ENCODE measurements at places on chromosomes 3 and 15.

DNA sequence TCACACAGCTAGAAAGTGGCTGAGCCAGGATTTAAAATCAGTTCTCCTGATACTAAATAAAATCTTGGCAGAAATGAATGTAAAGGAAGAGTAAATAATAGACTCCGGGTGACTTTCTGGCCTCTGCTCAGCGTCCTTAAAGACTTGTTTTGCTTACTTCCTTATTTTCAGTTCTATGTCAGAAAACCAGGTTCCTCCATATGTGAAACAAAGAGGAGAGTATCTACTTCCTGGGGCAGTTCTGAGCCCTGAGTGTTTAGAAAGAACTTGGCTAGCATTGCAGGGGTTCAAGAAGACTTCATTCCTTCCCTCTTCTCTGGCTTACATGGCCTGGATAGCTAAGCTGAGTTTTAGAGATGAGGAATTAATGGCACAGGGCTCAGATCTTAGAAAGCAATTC, 222.8 kb upstream of the TLE3 start:
- DNase-seq, result no peak

DNA sequence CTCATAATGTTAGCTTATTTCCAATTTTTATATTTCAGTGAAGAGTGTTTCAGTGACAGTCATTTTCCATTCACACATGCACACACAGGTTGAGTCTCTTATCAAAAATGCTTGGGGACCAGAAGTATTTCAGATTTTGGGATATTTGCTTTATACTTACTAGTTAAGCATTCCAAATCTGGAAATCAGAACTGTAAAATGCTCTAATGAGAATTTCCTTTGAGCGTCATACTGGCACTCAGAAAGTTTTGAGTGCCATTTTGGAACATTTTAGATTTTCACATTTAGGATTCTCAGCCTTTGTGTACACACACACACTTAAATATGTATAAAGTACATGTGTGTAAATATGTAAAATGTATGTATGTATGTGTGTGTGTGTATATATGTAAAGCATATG, 71.0 kb downstream of the CHD2 start:
- DNase-seq, result no peak

DNA sequence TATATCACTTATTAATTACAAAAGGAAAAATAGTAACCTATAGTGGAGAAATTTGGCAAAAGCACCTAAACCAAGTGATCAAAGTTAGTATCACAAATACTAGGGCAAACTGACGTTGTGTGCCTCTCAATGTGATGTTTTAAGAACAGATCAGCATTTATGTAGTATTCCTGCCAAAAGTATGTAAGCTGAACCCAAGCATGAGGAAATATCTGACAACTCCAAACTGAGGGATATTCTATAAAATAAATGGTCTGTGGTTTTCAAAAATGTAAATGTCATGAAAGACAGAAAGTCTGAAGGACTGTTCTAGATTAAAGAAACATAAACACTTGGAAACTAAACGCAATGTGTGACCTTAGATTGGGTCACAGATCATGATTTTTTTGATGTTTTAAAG, 34.3 kb upstream of the PIK3CA start:
- no peak for DNase-seq

- DNase-seq, result no peak
These were observed 166.2 kb downstream of the ADAMTS17 start for GRCh38 chr15:100175406-100176114.

GRCh38 chr3:8759038-8759707, 10.2 kb downstream of the OXTR start:
- DNase-seq, result no peak

DNA sequence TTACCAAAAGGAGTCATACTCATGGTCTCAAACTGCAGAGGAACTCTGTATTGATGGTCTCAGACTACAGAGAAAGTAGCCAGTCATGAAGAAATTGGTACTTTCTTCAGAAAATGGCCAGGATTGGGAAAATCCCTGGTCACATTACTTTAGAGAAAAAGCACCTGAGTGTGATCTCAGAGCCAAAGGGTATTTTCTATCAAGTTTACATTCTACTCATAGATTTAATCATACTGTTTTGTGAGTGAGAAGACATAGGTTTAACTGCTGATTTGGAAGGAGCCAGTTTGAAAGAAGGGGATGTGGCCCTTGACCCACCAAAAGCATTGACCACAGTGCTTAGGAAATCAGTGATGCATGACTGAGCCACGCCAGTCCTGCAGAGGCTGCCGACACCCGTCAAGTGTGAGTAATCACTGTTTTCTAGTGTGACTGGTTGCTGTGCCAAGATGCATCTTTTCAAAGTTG, 203.6 kb downstream of the AKAP13 start:
- no peak for DNase-seq

DNA sequence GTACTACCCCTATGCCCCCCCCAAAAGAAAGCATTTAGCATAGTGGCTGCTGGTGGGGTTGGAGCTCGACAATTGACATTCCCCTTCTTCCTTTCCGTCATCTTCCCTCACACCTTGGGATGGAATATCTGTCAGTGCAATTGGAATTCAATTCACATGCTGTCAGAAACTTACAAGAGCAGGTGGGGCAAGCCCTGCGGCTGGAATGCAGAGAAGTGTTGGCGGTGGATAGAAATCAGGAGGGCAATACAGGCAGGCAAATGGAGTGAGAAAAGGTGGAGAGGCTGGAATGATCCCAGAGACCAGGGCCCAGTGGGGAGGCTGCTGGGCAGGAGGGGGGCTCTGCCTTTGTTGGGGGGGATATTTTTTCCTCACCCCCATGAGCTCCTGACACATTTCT, 44.1 kb downstream of the FAM3D start:
- no peak for DNase-seq

DNA sequence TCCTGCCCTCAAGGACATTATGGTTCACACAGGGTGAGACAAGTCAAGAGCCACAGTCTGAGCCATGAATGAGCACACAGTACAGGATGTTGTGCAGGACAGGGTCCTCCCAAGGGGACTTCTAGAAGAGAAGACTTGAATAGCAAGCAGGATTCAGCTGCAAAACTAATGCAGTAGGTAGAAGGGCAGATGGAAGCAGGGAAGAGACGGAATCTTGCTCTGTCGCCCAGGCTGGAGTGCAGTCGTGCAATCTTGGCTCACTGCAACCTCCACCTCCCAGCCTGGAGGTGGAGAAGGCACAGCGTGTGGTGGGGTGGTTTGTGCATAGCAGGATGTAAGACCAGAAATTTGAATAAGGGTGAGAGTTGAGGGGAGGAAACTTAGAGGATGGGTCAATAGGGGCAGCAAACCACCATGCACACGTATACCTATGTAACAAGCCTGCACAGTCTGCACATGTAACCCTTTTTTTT, 8.0 kb downstream of the BCL2L10 start:
- DNase-seq, result no peak

DNA sequence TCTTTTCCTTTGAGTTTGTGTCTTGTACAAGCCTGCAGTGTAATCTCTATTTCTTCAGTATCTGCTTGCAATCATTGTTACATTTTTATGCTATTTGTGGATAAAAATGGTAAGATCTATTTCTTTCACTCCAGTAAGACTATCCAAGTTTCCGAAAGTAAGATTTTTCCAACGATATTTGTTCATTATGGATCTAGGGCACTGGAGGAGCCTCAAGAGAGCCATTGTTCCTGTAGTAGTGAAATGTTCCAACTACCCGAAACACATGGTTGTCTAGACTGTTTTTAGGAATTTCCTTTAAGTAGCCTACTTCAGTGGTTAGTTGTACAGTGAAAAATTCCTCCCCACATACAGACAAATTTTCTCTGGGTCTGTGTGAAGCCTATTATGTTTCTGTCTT, 597.4 kb downstream of the RSL24D1 start:
- DNase-seq, result no peak

DNA sequence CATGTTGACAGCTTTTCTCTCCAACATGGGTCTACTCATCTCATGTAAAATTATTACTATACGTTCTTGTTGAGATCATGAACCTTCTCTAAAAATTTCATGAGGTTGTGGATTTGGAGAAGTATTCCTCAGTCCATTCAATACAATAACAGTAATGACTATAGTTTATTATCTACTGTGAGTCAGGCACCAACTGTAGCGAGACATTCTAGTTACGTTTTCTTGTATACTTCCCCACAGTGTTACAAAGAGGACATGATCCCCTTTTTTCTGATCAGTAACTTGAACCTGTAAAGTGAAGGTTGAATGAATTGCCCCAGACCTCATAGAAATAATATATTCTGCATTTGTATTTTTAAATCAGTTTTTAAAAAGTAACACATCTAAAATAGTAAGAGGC, 76.4 kb downstream of the AKAP13 start:
- no peak for DNase-seq

DNA sequence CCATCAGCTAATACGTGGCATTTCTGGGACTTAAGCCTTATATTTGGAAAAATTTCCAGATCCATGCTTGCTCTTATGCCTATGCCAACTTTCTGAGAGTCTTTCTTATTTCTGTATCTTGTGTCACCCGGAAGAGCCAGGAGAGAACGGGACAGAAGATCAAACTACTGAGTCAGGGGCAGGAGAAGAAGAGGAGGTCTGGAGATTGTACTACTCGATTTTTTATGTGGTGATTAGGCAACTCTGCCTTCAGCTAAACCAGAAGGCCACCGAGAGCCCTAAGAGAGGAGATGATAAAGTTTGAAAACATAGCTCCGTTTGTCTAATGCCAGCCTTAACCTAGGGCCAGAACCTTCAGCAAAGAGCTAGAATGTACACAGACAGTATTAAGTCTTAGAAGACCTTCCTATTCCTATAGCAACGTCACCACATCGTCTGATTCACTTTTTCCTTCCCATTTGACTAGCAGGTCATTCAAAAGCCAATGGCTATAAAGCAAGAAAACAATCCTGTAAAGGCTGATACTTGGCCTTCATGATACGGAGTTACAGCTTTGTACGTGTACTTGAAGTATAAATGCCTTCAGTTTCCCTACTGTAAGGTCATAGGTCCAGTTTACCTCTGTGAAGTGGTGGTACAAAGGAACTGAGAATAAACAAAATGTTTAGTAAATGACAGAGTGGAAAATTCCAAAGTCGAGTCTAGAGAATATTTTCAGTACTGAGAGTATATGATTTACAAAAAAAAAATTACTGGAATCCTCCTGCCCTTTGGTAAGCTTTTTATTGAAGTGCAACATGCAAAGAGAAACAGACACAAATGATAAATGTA, 96.1 kb upstream of the ICE2 start:
- DNase-seq, result no peak

DNA sequence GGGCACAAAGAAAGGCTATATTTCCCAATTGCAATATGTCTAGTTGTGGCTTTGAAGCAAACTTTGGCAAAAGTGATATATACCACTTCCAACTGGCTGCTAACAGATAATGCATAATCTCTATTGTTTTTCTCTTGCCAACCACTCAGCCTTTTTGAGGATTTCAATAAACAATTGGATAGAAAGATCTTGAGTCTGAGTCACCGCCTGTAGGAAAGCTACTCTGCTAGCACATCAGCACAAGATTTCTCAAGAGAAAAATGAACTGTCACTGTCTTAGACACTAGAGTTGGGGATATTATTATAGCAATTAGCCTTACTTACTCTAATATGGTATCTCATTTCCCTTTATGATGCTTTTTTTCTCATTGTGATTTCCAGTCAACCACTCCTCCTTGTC, 119.7 kb downstream of the SST start:
- no peak for DNase-seq

DNA sequence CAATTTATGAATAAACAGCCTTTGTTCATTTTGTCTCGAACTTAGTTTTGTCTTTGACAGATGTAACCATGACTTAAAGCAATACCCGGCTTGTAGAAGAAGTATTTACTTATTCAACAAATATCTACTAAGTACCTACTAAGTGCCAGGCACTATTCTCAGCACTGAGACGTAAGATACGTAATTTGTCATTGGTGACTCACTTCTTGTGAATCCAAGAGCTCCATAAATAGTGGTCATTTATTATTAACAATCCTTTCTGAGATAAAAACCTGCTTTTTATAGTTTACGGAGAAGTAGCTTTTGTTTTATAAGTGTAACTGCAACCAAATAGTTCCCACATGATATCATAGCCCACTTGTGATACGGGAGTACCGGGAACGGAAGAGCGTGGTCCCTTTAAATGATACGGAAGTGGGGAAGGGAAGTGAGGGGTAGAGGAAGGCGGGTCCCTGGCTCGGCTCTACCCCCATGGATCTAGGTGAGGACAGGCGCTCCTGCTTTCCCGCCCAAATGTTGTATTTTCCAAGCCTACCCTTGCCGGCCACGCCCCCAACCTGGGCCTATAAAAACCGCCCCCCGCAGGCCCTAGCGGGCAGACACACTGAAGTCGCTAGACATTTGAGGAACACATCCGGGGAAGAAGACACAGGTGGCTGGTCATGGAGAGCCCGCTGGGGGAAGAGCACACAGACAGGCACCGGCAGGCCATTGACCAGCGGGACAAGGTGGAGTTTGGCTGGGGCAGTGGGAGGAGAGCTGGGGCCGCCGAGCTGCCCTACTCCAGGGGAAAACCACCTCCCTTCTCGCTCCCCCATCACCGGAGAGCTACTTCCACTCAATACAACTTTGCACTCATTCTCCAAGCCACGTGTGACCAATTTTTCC, at the start of gene SAMMSON:
Gene SAMMSON, plus strand, starts transcription at position 594 of the 888 bp plus-strand sequence.
- no peak for DNase-seq

DNA sequence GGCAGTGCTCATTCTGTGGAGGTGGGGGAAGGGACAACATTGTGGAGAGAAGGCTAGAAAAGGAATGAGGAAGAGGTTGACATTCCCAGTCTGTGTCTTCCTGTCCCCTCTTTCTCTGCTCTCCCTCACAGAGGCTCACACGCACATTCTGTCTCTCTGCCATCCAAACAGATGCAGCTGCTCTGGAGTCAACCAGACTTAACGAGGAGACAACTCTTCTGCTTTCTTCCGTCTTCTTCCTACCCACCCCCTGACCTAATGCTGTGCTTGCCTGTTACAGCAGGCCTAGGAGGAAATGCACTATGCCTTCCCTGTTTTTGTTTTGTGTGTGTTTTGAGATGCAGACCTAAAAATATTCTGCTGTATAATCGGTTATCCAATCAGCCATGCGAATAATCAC, 121.9 kb downstream of the CACNA1D start:
- DNase-seq, result no peak

- DNase-seq, result no peak
These were observed 1.6 kb upstream of the SEC61A1 start for GRCh38 chr3:128050597-128050996.

DNA sequence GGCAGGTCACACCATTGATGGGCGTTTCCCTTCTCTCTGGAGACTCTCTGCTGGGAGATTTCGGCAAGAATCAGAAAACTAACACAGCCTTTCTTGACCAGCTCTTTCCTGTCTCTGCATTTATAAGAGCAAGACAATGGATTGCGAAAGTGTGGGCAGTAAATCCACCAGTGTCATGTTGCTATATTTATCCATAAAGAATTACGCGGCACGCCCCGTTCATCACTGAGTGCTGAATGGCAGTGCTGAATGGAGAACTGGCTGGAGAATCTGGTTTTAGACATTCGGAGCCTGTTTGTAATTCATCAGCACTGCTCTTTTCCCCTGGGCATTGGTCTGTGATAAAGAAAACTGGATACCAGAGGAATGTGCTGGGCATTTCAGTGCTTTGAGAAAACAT, 2.0 kb upstream of the CEMIP start:
- no peak for DNase-seq

- no peak for DNase-seq
These were observed 2.7 kb upstream of the CILP start for GRCh38 chr15:65214010-65214409.
